ENCODE measurements at places on chromosomes 16 and 17.

DNA sequence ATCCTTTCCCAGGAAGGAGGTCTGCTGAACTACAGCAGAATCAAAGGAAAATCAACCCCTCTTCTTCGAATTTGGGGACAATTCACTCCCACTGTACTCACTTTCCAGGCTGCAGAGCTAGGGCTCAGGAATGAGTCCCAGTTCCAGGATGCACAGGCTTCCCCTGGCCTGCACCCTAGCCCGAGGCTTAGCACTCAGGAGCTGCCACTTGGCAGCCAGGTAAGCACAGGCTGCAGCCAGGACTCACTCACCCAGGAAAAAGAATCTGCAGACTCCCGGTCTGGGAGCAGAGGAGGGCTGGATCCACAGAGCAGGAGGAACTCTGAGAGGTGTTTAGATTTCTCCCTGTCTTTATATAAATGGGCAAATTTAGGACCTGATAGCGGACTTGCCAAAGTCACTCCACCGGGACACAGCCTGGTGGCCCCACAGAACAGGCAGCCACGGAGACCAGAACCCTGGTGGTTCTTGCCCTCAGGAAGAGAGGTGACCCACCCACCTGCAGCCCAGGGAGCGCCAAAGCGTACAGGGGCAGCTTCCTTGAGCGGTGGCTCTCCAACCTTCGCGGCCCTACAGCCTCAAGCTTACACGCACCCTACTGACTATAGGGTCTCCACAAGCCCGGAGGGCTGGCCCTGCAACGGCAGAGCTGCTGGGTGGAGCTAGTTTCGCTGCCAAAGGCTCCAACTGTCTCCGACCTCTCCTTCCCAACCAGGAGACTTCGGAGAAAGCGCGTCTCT lies 4.8 kb downstream of the CBLN1 start:
- no peak for DNase-seq

DNA sequence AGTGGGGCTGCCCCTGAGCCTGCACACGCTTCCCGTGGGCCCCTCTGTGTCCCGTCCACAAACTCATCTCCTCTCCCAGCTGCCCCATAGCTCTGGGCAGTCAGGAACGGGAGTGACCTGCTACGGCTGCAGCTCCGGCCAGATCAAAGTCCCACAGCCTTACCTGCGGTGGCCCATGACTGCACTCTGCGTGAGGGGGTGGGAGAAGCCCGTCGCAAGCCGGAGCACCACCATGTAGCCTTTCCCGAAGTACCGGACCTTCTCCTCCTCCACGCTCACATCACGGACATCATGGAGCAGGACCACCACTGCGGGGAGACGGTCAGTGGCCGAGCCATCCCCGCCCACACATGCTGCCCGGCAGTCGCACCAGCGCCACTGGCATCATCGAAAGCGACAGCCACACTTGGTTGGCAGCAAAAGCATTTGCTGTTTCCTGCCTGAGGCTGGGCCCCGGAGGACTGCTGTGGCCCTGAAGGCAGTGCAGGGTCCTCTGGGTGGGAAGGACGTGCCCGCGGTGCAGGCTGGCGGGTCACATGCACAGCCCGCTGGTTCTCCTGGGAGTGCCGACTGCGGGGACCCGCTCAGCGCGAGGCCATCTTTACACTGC lies 6.2 kb downstream of the CYBC1 start:
- no peak for DNase-seq

- peak; percentile 90 for DNase-seq
Observed at GRCh38 chr16:56964243-56965148, 2.7 kb downstream of the CETP start.

DNA sequence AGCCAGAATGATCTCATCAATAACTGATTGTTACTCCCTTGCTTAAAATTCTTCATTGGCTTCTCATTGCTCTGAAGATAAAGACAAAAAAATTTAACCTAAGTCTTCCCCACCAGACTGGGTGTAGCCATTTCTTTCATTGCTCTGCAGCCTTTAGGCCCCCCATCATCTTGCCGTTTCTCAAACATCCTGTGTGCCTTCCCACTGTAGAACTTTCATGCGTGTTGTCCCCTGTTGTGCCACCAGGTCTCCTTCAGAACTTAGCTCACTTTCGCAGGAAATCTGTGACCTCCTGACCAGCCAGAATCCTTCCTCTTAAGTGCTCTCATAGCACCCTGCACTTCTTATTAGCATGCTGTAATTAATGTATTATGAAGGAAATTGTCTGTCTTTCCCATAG lies 31.8 kb downstream of the TNRC6C start:
- DNase-seq: no peak

- DNase-seq: no peak
Observed at GRCh38 chr17:75457047-75457654, 716 bp downstream of the TMEM94 start.

GRCh38 chr17:47324224-47325020 lies 667 bp downstream of the EFCAB13 start:
- DNase-seq: peak; percentile 4
